ENCODE measurements at places on chromosomes 13 and 19.

- DNase-seq = no peak
Measured at GRCh38 chr19:367963-368629, 23.5 kb upstream of the MIER2 start.

DNA sequence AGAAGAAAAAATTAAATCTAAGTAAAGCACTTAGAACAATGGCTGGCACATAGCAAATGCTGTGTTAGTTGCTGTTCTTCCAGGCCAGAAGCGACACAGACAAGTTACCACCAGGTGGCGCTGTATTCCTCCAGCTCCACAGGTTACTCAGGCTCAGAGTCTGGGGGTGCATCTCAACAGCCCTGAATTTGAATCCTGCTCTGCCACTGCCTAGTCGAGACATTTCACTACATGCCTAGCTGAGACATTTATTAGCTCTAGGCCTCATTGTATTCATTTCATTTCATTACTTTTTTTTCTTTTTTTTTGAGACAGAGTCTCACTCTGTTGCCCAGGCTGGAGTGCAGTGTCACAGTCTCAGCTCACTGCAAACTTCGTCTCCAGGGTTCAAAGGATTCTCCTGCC lies 16.4 kb upstream of the CYP2B6 start:
- DNase-seq = peak; percentile 21

- no peak for DNase-seq
Measured at GRCh38 chr13:54185101-54185500, 1156.5 kb downstream of the OLFM4 start.

- DNase-seq = no peak
Measured at GRCh38 chr19:30497034-30497433, 124.8 kb downstream of the ZNF536 start.

GRCh38 chr19:42311657-42312056 lies 1.5 kb upstream of the TMEM145 start:
- no peak for DNase-seq

DNA sequence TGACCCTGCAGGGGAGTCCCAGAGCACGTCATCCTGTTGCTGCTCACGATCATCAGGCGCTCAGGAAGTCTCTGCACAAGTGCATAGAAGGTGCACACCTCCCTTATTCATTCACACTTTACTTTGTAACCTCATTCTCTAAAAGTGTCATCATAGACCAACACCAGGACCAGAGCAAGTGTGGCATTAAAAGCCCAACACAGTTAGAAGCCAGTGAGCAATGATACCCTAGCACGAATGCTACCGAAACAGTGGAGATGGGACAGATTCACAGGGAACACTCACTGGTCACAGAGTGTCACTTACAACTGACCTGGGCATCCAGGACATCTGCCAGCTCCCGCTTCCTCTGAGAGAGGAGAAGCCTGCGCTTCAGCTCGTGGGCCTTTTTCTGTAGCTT lies 17.0 kb downstream of the HAUS8 start:
- DNase-seq = no peak

DNA sequence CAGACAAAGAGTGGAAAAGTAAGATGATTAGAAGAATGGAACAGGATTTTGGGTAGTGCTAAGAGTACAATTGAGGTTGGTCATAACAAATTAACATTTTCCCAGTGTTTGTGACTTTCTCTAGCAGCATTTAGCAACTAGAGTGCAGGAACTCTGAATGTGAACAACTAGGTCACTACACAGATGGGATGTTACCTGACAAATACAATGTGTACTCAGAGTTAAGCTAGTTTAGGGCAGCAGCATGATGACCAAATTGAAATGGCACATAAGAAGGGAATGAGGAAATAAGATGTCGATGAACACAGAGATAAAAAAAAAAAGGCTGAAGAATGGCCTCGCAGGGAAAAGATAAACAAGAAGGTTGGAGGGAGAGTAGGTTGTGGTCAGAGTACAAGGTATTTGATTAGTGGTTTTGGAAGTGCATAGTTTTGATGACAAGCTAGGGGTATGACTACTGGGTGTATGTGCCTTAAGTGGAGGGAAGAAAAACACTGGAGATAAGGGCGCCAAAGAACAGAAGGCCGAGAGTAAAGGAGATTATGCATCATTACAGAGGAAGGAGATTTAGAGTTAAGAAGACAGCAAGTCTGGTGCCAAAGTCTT lies 381.1 kb downstream of the FGF14 start:
- DNase-seq = no peak

DNA sequence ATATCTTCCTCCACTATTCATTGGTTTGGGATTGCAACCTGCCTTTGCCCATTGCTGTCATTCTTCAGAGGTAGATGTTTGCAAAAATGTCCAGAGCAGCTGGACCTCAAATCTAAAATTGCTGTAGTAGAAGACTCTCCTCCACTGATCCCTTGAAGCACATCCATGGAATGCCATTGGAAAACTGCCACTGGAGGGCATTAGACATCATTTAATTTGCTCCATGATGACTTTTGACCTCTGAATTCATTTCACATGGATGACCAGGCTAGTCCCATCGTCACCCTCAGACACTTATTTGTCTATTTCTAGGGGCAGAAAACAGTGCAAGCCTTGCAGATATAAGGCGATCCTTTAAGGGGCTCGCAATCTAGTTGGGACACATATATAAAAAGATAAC lies 33.9 kb upstream of the FLT1 start:
- DNase-seq = no peak

DNA sequence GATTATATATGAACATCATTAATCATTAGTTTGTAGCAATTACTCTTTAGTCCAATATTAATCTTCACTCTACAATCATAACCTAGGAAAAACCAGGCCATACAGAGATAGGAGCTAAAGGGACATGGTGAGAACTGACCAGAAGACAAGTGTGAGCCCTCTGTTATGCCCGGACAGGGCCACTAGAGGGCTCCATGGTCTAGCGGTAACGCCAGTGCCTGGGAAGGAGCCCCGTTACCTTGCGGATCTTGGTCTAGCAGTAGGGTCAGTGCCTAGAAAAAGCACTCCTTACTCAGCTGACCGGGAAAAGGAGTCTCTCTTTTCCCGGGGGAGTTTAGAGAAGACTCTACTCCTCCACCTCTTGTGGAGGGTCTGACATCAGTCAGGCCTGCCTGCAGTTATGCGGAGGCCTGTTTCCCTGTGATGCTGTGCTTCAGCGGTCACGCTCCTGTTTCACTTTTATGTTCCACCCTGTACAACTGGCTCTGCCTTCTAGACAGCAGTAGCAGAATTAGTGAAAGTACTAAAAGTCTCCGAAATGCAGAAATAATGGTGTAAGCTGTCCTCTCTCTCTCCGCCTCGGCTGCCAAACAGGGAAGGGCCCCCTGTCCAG lies 13.8 kb downstream of the OR7D4 start:
- DNase-seq = peak; percentile 7

- DNase-seq = peak; percentile 53
Measured at GRCh38 chr19:10027158-10027997, 14.1 kb downstream of the RDH8 start.

- no peak for DNase-seq
Measured at GRCh38 chr19:38304866-38305429, 897 bp downstream of the C19orf33 start.

DNA sequence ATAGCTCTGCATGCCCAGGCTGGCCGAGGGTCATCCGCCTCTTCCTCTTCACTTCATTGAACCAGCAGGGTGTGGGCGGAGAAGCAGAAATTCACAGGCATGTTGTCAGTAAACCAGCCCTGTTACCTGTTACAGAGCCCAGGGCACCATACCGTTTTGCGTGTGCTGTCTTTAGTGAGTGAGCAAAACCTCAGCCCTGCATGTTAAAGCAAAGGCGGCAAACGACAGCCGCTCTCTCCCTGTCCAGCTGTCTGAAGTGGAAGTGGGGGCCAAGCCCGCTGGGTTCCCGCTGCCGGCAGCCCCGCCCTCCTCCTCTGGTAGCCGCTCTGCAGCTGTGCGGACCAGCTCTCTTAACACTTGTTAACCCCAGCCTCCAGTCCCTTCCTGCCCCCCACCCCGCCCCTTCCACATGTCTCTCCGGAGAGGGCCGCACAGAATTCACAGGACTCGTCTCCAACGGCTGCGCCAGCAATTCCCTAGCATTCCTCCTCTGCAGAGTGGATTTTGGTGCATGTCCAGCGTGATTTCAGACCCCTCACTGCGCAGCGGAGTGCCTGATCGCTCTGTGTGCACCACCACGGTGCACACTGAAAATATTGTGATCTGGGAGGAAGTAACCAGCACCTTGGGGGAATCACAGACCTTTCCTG lies 12.7 kb downstream of the KLHL26 start:
- no peak for DNase-seq

DNA sequence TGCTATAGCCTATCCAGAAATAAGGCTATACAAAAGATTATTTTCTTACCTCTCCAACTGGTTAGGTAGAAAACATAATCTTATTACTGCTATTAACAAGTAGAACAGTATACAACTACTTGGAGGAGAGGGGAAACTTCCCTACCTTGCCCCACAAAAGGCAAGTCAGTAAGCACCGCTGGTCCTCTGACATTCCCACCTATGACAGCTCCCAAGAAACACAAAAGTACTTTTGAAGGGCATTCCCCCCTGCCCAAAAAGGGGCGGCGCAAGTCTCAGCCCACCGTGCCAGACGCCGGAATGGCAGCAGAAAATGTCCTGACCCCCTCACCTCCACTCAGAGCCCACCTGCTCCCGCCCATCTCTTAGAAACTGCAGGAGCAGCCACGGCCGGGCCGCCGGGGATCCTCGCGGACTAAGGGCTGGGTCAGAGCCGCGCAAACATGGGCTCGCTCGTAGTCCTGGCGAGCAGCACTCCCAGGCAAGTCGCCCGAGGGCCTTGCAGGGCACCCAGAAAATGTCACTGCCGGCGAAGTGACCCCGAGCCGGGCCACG lies 437 bp downstream of the SUCLA2 start:
- DNase-seq = no peak

DNA sequence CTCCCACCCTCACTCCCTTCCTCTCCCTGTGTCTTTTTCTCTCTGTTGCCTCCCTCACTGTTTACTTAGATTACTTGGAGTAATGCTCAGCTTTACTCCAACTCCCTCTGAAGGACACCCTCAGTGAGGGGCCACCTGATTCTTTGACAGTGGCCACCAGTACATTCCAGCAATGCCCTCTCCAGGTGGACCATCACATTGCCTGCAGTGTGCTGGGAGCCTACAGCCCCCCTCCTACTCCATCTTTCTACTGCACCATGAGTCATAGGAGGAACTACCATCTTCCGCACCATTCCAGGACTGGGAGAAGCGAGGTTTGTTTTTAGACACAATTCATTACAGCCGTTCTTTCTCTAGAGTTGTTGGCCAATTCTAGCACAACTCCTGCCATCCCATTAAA lies 96.6 kb upstream of the POSTN start:
- DNase-seq = no peak

GRCh38 chr19:54460230-54461005 lies 3.2 kb downstream of the LENG9 start:
- no peak for DNase-seq

DNA sequence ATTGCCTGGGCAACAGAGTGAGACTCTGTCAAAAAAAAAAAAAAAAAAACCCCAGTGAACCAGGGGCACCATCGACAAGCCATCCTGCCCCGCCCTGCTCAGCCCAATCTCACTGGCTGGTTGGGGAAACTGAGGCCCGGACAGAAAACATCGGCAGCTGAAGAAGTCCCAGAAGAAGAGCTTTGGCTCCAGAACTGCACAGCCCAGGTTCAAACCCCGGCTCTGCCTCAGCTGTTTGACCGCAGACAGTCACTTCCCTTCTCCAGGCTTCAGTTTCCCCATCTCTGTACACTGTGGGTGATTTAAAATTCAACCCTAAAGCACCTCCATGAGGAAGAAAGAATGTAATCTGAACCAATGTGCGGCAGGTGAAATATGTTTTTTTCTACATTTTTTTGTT lies 9.4 kb upstream of the SEMA6B start:
- no peak for DNase-seq

DNA sequence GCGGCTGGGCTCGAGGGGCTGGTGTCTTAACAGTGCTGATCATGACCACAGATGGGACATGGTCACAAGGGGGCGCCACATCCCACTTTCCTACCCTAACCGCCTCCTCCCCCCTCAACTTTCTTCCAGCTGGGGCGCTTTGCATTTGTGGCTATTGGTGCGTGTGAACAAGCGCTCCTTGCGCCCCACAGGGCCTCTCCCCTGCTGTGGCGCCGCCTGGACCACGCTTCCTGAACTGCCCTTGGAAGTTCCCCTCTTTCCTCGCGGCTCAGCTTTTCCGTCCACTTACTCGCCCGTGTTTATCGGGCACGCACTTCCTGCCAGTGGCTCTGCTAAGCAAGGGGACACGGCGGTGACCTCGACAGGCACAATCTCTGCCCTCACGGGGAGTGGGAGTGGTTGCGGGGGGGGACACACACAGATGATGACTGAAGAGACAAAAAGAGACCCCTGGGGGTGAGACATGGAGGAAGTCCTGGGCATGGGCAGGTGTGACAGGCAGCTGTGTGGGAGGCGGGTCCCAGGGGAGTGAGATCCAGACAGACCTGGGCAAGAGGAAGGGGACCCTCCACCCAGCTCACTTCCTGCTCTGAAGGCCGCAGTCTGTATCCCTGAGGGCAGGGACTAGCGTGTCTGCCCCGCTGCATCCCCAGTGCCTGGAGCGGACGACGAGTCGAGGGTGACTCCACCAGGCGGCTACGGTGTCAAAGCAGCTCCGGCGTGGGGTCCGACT lies 40.3 kb downstream of the ZNF787 start:
- peak; percentile 59 for DNase-seq

DNA sequence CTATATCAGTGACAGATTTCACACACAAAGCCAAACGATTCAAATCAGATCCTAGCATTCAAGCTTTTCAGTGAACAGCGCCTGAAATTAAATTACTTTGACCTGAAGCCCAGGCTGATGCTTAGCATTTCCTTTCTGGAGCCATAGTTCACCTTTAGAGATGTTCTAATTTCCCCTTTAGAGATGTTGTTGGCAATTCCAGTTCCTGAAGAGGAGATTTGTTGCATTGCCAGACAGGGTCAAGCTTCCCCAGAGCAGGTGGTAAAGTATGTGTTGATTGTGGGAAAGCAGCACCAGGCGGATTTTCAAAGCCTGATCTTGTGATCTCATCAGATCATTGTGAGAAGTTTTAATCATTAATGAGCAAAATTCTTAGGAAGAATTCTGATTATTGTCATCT lies 609.8 kb upstream of the KLF12 start:
- DNase-seq = no peak

DNA sequence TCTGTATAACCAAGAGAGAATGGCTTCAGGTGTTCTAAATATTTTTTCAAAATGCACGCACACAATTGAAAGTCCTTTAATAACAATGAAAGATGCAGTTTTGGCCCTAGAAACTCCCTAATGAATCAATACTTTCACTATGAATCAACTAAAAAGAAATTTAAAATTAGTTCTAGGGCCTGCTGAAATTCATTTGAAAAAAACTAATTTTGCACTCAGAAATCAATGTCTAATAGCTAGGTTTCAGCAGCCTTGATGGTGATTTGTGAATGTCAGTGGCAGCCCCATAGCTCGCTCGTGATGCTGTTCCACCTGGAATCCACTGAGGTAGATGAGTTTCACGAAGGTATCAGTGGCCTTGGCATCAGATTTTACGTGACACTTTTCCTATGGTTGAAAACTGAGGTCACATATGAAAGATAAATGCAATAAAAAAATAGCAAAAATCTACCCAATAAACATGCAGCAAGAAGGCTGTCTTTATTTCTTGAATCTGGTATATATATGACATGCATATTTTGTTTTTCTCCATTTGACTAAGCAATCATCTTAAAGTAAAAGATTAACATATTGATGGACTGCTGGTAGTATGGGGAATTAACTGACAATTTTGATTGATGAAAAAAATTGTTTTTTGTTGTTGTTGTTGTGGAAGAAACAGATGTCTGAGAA lies 141.0 kb downstream of the AKAP11 start:
- no peak for DNase-seq

Data from NCI-H1694 (cell line).